ENCODE measurements at places on chromosomes 16 and 17.

- DNase-seq, result no peak
These were observed 244.2 kb downstream of the SNX29 start for GRCh38 chr16:12220766-12221165.

DNA sequence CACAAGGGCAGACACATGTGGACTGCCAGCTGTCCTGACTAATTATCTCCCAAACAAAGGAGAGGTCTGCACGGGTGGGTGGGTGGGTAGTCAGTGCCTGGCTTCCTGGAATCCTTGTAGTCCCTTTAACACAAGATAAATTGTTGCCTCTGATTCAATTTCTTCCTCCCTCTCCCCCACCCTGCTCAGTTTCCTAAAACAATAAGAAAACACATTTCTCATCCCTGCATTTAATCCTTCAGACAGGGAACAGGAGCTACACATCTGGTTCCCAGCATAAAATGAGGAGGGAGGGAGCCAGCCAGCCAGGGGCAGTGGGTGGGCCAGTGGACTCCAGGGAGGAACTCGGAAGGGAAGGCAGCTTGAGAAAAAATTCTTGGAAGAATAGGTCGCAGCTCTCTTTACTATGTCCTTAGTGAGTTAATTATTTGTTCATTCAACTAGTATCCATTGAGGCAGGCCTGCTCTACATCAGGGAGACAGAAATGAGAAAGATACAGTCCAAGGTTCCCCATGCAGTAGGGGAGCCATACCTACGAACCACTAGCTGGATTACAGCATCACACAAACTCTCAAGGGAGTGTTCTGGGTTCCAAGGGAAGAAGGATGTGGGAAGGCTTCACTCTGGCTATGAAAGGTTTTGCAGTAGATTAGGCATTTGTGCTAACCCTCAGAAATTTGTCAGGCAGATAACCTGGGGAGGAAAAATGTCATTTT is 58.3 kb downstream of the CCT6B start:
- DNase-seq, result no peak

GRCh38 chr17:75228305-75228704 is 22.8 kb downstream of the NUP85 start:
- DNase-seq, result no peak

DNA sequence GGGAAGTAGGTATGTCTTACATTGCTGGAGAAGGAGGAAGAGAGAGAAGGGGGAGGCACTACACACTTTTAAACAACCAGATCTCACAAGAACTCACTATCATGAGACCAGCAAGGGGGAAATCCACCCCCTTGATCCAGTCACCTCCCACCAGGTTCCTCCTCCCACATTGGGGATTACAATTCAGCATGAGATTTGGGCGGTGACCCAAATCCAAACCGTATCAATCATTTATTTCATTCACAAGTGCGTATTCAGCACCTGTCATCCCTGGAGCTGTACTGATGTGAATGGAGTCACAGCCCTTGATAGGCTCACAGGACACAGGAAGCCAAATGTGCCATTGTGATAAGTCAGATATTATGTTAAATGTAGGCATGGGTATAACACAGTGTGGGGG is 228.3 kb upstream of the HSBP1 start:
- no peak for DNase-seq

DNA sequence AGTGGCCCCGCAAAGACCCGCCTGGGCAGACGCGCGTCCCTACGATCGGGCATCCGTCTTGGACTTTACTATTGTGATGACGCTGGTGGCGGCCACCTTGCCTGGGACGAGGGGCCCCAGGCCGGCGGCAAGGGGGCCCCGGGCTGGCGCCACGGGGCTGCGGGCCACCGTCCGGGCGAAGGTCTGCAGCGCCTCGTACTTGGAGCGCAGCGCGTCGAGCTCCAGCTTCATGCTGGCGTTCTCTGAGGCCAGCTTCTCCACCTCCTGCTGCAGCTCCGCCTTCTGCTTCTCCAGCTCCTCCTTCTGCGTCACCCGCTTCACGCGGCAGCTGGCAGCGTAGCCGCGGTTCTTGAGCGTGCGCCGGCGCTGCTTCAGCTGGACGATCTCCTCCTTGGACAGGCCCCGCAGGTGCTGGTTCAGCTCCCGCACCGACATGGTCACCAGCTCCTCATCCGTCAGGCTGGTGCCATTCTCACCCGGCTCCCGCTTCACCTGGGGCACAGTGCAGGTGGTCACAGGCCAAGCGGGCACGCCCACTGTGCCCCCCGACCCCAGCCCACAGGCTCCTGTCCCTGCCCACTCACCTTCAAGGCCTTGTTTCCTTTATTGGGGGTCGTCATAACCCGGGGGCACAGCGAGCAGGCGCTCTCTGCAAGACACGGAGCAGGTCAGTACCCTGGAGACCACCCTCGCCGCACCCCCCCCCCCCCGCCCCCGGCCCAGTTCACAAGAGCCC is 4.8 kb upstream of the SIRT7 start:
- DNase-seq, result peak; percentile 45

- DNase-seq, result no peak
These were observed 48.7 kb upstream of the NLK start for GRCh38 chr17:27993723-27994310.

DNA sequence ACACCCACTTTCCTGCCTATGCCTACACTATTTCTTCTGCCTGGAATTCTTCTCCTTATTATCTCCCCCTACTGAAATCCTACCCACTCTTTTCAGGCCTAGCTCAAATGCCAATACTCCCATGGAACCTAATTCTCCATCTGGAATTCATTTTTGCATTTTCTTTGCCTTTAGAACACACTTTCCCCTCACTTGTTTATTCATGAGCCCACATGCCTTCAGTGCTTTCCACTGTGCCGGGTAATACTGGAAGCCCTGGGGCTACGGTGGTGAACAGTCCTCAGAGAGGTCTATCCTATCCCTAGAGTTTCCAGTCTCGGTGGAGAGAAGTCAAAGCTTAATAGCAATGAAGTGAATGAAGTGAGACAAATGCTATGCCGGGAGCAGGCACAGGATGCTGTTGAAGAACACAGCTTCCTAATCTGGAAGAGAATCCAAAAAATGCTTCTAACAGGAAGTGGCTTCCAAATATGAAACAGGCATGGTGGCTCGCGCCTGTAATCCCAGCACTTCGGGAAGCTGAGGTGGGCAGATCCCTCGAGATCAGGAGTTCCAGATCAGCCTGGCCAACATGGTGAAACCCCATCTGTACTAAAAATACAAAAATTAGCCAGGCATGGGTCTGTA is 322.4 kb downstream of the GRIN2A start:
- no peak for DNase-seq

GRCh38 chr16:19389246-19389645 is 28.4 kb upstream of the TMC5 start:
- peak; percentile 83 for DNase-seq

- no peak for DNase-seq
These were observed 21.9 kb downstream of the ACE start for GRCh38 chr17:63498626-63499195.

DNA sequence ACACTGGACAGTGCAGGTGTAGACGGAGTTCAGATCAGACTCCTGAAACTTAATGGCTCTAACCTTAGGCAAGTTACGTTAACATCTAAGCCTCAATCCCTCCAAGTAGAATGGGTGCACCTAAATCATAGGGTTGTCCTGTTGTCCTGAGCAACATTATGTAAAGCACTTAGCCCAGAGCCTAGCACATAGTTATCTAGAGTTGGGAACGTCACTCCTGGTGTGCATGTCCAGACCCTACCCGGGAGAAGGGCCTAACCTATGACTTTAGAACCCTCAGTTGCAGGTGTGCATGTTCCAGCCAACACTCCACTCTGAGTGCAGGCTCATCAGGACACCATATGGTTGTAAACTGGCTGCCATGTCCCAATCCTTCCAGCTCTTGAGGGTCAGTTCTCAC is 26.0 kb downstream of the LIG3 start:
- no peak for DNase-seq

DNA sequence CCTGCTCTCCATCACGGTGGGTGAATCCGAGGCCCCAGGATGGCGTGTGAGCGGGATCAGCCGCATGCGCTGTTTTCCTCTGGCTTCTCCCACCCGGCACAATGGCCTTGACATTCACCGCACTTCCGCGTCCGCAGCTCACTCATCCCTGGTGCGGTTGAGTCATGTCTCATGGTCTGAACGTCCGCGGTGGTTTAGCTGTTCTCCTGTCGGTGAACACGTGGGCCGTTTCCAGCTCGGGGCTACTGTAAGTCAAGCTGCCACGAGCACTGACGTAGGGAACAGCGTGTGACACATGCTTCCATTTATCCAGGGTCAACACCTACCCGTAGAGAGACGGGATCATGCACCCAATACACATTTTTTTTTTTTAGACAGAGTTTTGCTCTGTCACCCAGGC is 15.3 kb upstream of the CACNA1H start:
- no peak for DNase-seq

- DNase-seq, result no peak
These were observed 32.4 kb downstream of the WSCD1 start for GRCh38 chr17:6102615-6103014.

DNA sequence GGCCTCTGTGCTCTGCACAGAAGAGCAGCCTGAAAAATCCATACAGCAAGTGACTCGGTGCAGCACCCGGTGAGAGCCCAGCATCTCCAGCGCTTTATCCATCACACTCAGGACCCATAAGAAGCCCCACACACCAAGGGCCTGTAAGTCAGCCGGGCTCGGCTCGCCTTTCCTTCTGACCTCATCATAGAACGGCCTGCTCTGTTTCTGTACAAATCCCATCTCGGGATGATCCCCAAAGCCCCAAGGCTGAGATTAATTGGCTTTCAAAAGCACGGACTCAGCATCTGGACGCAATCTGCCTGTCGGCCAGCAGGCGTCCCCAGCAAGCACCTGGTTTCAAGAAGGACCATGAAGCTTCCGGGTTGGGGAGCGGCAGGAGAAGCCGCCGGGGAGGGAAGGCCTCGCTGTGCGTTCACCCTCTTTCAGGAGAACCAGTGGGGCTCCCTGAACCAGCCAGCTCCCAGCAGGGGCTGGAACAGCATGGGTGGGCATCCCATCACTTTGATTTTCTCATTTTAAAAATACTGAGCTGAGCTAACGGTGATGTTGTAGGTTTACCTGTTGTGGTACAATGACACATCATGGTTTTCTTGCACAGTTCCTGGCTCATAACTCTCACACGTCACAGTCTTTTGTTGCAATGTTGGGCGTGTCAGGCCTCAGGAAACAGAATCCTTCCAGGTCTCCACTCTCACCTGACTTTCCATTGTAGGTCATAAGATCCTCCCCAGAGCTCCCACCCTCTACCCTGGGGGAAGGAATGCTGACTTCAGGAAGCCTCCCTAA is 6.7 kb downstream of the CCDC57 start:
- peak; percentile 87 for DNase-seq

GRCh38 chr16:55426865-55427484 is 52.0 kb upstream of the MMP2 start:
- DNase-seq, result no peak

- no peak for DNase-seq
These were observed 84.3 kb downstream of the MARCHF10 start for GRCh38 chr17:62723842-62724241.

DNA sequence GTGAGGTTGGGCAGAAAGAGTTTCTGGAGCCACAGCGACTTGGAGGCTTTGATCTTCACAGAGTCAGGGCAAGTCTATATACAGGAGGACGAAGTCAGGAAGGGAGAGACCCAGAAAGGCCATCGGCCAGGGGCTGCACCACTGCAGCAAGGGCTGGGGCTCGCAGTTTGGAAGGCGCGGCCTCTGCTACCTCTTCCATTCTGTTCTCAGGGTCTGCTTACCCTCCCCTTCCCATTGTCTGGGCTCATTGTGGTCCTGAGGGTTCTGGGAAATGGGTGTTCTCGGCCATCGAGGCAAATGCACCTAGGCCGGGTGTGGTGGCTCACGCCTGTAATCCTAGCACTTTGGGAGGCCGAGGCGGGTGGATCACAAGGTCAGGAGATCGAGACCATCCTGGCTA is 16.0 kb downstream of the ST6GALNAC1 start:
- no peak for DNase-seq

GRCh38 chr17:6164996-6165395 is 94.8 kb downstream of the WSCD1 start:
- DNase-seq, result no peak

- no peak for DNase-seq
These were observed 256.1 kb downstream of the ZFHX3 start for GRCh38 chr16:72791786-72792185.

- no peak for DNase-seq
These were observed at the start of gene NOXO1 for GRCh38 chr16:1981398-1981836. TSS of gene NOXO1 (minus strand) at chr16:1981469. CDS start at chr16:1981179, 290 bp downstream.

GRCh38 chr16:31569360-31569717 is 41.6 kb downstream of the AHSP start:
- peak; percentile 44 for DNase-seq

- DNase-seq, result peak; percentile 25
These were observed 39.5 kb downstream of the CMIP start for GRCh38 chr16:81483970-81484595.

DNA sequence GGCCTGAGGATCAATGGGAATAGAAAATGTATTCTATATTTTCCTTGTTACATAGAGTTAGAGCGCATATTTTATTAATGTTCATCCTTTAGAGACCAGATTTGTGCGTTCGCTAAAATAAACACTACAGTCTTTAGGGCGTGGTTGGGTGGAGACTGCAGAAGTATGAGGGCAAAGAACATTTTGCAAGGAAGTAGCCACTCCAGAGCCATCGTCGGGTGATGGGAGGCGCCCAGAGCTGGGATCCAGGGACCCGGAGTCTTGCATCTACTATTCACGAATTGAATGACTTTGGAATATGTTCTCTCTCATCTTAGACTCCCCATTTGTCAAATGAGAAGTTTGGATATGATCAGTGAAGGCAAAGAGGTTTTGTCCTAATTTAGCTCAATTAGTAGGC is 154.2 kb upstream of the IRX6 start:
- DNase-seq, result no peak

DNA sequence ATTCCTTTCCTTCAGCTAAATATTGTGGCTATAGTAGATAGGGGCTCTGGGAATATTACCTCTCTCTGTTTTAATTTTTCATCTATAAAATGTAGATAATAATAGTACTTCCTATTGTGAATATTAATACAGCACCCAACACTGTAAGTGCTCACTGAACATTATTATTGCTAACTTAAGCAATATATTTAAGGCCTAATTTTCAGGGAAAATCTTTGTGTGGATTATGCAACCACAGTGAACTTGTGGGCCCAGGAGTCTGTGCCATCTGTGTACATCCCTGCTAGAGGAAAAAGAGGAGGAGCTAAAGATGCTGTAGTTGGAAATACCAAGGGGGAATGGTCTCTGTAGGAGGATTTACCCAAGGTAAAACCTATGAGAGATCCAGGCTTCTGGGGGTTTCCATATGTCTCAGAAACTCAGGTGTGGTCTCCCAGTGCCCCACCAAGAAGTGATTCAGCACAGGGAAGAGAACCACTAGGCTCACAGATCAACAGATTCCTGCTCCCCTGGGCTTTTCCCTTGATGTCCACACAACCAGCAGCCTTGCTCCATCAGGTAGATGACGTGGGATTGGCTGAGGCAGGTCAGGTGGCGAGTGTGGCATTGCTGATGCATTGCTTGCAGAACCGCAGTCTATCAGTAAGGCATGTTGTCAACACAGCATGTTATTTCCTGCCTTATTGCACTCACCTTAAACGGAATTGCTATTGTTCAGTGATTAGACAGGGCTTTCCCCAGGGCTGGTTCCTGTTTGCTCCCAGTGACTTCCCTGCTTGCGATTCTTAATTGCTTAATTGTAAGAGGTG is 1.6 kb upstream of the N4BP1 start:
- DNase-seq, result no peak

- no peak for DNase-seq
These were observed 988 bp upstream of the IL21R start for GRCh38 chr16:27400751-27401620.

GRCh38 chr17:2770129-2770528 is 20.7 kb upstream of the CCDC92B start:
- no peak for DNase-seq

All from erythroblast (primary cell).